ENCODE measurements at places on chromosomes 11 and 22.
A peak's percentile ranks its signal among the peaks of the same experiment; 100 is the strongest.

GRCh38 chr11:128464878-128465450 is 122.4 kb downstream of the ETS1 start:
- no peak for DNase-seq

DNA sequence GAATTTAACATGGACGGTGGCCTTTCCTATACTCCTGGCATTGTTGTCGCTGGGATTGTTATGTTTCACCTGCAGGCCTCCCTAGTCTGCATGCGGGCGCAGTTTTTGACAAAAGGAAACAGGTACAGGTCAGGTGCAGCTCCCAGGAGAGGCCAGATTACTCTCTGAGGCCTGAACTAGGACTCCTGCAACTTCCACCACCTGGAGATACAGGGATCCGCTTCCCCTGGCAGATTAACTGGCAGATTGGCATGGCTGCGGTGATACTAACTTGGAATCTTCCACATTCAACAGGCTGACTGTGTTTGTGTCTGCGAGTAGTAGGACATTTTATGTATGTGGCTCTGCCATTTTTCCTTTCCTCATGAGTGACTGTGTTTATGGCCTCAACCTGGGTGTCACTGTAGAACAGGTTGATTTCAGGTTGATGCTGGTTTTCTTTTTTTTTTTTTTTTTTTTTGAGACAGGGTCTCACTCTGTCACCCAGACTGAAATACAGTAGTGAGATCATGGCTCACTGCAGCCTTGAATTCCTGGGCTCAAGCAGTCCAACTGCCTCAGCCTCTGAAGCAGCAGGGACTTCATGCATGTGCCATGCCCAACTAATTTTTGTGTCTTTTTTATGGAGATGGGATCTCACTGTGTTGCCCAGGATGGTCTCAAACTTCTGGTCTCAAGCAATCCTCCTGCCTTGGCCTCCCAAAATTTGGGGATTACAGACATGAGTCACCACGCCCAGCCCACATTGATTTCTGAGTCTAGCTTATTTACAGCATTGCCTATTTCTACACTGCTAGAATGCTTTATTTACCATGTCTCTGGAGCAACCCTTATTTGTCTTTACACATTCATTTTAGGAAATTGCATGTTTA is 1.7 kb upstream of the USP28 start:
- DNase-seq: no peak

GRCh38 chr11:102564110-102564509 is 33.6 kb upstream of the MMP7 start:
- DNase-seq: no peak

DNA sequence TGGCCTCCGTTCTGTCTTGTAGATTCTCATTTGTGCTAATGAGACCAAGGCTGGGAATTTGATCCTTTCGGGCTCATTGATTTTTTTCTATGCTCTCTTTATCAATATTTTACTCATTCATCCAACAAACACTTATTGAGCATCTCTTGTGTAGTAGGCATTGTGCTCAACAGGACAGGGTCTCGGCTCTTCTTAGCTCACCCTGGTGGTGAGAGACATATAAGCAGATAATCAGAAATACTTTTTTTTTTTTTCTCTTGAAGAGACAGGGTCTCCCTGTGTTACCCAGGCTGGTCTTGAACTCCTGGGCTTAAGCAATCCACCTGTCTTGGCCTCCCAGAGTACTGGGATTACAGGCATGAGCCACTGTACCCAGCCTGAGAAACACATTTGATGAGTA is 48.0 kb upstream of the SLC5A1 start:
- DNase-seq: no peak

GRCh38 chr11:46392421-46393230 is 1.1 kb upstream of the CHRM4 start:
- DNase-seq: peak; percentile 92

GRCh38 chr22:40960145-40960544 is 9.0 kb downstream of the RBX1 start:
- no peak for DNase-seq

- DNase-seq: no peak
These were observed 15.9 kb downstream of the IL17REL start for GRCh38 chr22:49996518-49997250.

DNA sequence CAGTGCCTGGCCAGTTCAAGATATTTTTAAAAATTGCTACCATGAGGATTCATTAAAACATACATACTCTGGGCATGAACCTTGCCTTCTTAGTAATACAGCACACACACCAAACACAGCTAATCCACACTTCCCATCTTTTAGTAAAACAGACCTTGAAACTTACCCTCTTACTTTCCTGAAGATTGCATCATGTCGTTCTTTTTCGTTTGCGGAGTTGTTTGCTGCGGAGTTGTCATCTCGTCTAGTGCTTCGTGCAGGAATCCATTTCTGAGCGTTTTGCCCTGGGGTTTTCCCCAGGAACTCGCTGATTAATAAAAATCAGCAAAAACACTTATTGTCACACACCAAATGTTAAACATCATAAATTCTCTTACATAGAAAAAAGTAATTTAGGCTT is 3.0 kb downstream of the EIF4G2 start:
- DNase-seq: no peak

DNA sequence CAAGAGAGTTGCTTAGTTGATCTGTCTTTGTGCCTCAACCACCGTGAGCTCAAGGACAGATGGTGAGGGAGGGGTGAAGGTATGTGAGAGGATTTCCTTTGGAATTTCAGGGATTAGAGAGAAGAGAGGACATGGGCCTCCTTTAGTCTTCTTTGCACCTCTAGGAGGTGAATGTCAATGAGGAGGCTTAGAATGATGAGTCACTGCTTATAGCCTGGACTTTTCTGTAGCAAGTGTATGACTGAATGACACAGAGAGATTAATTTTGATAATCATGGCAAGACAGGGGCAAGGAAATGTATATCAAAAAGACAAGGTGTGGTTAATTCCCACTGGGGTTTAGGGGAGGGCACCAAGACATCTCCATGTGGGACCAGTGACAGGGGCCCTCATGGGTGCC is 947.3 kb upstream of the TENM4 start:
- DNase-seq: no peak

- peak; percentile 80 for DNase-seq
These were observed at the start of gene CECR2 for GRCh38 chr22:17369439-17370025. Gene CECR2, plus strand, starts transcription at chr22:17369460. Its CDS starts 324 bp downstream, at chr22:17369784.

GRCh38 chr11:19267567-19267966 is 26.8 kb upstream of the E2F8 start:
- no peak for DNase-seq

DNA sequence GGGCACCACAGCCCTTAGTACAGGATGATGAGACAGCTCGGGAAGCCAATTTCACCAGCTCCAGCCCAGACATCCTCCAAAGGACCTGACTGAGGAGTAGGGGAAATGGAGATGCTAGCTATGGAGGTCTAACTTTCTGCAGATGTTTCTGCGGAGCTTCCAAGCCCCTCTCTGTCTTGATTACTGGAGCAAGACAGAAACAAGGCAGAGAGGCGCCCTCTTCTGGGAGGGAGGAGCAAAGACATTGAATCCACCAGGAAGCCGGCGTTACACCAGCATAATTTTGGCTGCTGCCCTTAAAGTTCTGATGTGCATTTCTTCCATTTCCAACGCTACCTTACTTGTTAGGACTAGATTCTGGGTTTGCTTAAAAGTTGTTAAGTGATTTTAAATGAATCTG is 107.3 kb upstream of the HSD17B12 start:
- peak; percentile 75 for DNase-seq

DNA sequence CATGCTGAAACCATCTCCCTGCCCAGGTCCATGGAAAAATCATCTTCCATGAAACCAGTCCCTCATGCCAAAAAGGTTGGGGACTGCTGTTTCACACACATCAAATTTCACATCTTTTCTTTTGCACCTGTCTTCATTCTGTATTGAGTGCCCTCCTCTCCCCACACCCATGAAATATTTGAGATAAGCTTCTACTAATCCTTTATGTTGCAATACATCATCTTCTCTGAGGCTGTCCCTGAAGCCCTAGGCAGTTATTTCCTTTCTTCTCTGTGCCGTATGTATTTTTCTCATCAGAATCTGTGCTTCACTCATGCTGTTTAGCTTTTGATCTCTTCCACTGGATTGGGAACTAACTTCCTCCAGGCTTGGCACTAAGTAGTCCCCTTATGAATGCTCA is 40.0 kb upstream of the RRM1 start:
- DNase-seq: no peak

GRCh38 chr11:120078397-120078796 is 59.5 kb downstream of the TRIM29 start:
- DNase-seq: no peak

GRCh38 chr11:105004021-105004420 is 18.9 kb downstream of the CASP5 start:
- no peak for DNase-seq
